CD8-positive, alpha-beta T cell (primary cell): ENCODE measurements at places on chromosomes 7 and 10.

GRCh38 chr10:131994435-131994834 lies 12.7 kb upstream of the BNIP3 start:
- no peak for DNase-seq

GRCh38 chr10:112793202-112793921 lies 156.7 kb upstream of the TCF7L2 start:
- no peak for DNase-seq

DNA sequence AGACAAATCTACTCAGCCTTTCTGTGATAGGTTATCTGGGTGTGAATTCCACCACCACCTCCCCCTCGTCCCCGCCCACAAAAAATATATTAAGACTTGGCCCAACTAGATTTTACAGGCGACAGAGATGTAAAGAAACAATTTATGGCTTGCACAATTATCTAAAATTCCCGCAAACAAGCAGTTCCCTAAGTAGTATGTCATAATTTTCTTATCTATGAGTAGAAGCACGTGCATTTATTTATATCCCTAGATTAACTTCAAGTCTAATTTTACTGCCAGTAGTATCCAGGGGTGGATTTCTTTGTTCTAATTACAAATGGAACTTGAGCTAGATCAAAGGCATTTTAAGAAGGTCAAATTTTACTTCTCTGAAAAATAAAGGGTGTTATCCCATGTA lies 1.7 kb downstream of the TSPAN12 start:
- DNase-seq, result no peak

- DNase-seq, result no peak
Observed at GRCh38 chr7:39898867-39899266, 51.2 kb upstream of the CDK13 start.

GRCh38 chr7:561631-562373 lies 42.2 kb upstream of the PDGFA start:
- DNase-seq, result no peak

- DNase-seq, result no peak
Observed at GRCh38 chr7:133650487-133651300, 397.8 kb downstream of the EXOC4 start.

- no peak for DNase-seq
Observed at GRCh38 chr10:114634609-114634979, 23.5 kb downstream of the ABLIM1 start.

- no peak for DNase-seq
Observed at GRCh38 chr10:51326174-51326573, 251.9 kb downstream of the PRKG1 start.

GRCh38 chr7:36456138-36456537 lies 66.5 kb downstream of the ANLN start:
- DNase-seq, result no peak
